ENCODE measurements at places on chromosomes 1 and 21.

- DNase-seq, result no peak
These were observed 58.0 kb downstream of the CLIC6 start for GRCh38 chr21:34726627-34727337.

GRCh38 chr1:6109688-6110087 lies 64.0 kb downstream of the KCNAB2 start:
- DNase-seq, result no peak

DNA sequence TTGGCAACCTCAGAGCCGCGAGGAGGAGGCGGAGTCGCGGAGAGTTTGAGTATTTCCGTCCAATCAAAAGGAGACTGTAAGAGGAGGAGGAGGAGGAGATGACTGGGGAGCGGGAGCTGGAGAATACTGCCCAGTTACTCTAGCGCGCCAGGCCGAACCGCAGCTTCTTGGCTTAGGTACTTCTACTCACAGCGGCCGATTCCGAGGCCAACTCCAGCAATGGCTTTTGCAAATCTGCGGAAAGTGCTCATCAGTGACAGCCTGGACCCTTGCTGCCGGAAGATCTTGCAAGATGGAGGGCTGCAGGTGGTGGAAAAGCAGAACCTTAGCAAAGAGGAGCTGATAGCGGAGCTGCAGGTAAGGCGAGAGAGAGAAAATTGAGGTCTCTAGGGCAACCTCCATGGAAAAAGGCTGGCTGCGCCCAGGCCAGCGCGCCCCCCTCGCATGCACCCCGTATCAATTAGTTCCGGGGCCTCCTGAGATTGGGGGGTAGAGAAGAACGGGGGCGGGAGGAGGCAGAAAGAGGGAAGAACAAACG lies at the start of gene PHGDH:
TSS of gene PHGDH (plus strand) at position 131 of the 538 bp plus-strand sequence. CDS start at position 220, 89 bp downstream.
- peak; percentile 97 for DNase-seq

GRCh38 chr1:17128361-17128760 lies 9.1 kb upstream of the PADI2 start:
- DNase-seq, result peak; percentile 93

GRCh38 chr1:197954718-197955418 lies 37.7 kb downstream of the LHX9 start:
- no peak for DNase-seq

All from RWPE1 (cell line).